MCF 10A (cell line): ENCODE measurements at places on chromosomes 13 and 19. TPM values are rescaled to one million over a fixed set of nuclear protein-coding genes. Genes with fewer than 3 reads are reported as not detected.

The CGB2 gene
- not detected in 2 replicates for total RNA-seq

The OR7A5 gene
- not detected in 2 replicates for total RNA-seq

The ZNF256 gene
- total RNA-seq, result 0.54 and 0.69 TPM in 2 replicates

The HTR2A gene
- total RNA-seq, result not detected in 2 replicates

The NTN5 gene
- total RNA-seq, result 0.17 TPM in 1 of 2 replicates, not detected in the other

The MUC16 gene
- under 0.01 and 0.05 TPM in 2 replicates for total RNA-seq

The TUBB4A gene
- not detected in 2 replicates for total RNA-seq

The CCL25 gene
- total RNA-seq, result not detected in 2 replicates

GRCh38 chr13:93800342-93800741 lies 573.7 kb downstream of the GPC6 start:
- DNase-seq, result no peak

DNA sequence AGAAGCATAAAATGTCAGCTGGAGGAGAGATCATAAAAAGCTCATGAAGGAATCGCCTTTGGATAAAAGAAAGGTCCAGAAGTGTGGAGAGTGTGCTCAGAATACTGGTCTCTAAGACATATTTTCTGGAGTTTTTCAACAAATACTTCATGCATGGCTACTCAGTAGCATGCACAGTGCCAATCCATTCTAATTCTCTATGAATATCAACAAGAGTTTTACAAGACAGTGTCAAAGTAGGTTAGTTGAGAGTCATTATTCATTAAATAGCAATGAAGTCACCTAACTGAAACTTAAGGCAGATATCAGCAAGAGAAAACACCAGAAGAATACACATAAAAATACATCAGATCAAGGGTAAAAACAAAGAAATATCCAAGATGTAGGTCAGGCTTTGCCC lies 1243.2 kb upstream of the SLC10A2 start:
- no peak for DNase-seq

GRCh38 chr19:50983625-50984292 lies at the start of gene KLK7:
Gene KLK7, minus strand, starts transcription at chr19:50983917. Its CDS starts 1,518 bp downstream, at chr19:50982399.
- no peak for DNase-seq

DNA sequence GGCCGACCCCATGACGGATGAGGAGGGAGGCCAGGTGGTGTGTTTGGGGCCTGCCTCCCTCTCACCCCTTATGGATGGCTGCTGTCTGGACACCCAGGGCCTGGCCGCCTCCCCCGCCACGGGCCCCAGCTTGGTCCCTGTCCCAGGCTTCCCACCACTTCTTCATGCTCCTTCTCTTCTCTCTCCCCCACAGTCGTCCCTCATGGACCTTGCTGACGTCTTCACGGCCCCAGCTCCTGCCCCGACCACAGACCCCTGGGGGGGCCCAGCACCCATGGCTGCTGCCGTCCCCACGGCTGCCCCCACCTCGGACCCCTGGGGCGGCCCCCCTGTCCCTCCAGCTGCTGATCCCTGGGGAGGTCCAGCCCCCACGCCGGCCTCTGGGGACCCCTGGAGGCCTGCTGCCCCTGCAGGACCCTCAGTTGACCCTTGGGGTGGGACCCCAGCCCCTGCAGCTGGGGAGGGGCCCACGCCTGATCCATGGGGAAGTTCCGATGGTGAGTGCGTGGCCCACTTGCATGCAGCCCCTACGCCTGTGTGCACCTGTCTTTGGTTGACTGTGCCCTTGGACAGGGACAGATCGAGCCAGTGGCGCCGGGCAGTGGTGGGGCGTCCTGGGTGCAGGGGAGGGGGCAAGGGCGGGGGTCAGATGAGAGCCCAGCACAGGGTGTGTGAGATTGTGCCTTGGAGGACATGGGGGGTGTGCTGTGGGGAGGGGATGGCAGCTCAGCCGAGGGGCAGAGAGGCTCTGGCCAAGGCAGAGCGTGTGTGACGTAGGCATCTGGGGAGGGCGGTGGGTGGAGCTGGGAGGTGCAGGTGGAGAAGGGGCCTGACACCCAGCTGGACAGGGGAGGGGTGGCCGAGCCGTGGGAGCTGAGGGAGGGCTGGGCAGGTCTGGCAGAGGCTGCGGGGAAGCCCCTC lies 16.8 kb downstream of the EPN1 start:
- DNase-seq, result no peak

- no peak for DNase-seq
Observed at GRCh38 chr19:38245826-38246498, 10.2 kb downstream of the PPP1R14A start.

DNA sequence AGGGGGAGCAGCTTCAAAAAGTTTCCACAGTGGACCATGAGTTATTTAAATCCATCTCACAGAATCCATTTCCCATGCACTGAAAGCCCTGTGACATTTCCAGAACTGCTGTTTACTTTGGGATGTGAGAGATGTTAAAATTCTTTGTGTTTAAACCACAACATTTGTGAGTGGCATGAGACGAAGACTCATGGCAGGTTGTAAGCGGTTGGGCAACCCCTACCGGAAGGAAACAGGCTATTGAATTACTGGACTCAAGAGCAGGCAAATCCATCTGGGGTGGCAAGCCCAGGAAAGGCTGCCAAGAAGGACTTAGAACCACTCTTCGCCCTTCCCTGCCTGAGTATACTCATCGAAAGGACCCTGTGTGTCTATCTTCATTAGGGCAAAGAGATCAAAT lies 22.3 kb upstream of the CLDN10 start:
- DNase-seq, result peak; percentile 99

GRCh38 chr19:18160971-18161635 lies 8.1 kb downstream of the PIK3R2 start:
- peak; percentile 69 for DNase-seq

DNA sequence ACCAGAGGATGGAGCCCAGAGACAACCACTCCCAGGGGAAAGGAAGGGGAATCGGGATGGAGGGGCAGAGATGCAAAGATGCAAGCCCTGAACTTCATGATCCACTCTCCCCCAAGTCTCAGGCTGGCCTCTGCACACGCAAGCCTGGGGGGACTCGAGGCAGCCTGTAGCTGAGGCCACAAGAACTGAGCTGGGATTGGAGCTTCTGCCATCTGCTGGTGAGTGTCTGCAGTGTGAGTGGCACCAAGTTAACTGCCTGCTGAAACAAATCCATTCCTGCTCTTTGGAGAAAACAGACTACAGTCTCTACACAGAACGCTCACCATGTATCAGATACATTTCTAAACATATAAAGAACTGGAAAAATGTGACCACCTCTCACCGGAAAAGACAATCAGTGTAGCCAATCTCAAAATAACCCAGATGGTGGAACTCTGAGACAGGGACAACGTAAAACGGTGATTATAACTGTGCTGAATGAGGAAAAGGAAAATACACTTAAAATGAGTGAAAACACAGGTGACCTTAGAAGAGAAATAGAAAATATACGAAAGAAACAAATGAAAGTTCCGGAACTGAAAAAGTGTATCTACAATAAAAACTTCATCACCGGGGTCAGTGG lies 62.1 kb downstream of the KLF2 start:
- peak; percentile 52 for DNase-seq

DNA sequence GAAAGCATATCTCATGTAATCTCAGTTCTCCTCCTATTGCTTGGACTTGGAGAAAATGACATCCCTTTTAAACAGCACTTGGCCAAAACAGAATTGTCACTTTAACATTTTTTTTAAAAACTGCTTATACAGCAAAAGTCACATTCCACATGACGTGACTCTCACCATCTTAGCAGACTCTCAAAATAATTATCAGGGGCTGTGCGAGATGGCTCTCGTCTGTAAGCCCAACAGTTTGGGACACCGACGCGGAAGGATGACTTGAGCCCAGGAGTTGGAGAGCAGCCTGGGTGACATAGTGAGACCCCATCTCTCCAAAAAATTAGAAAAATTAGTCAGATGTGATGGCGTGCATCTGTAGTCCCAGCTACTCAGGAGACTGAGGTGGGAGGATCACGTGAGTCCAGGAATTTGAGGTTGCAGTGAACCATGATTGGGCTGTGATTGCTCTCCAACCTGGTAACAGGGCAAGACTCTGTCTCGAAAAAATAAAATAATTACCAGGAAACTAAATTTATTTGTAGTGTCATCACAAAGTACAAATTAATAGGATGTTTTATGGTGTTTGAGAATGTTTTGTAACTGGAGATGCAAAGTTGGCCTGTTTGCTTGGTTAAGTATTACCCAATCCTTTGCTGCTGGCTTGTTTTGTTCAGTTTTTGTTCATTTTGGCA lies 8.8 kb downstream of the SAFB start:
- DNase-seq, result no peak

DNA sequence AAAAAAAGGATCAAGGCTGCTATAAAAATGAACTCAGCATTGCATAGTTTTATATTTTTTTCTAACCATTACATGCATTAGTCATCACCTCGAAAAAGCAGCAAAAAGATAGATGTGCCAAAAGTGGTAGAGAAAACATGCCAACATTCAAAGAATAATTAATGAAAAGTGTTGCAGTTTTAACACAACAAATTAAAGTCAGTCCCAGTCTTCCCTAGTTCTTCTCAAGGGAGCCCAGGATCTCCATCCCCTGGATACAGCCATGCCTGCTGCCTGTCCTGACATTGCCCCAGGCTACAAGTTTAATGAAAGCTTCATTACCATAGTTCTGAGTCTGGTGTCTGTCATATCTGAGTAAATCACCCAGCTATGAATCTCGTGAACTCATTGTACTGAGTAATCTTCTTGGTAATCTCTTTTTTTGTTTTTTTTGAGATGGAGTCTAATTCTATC lies 116.6 kb upstream of the KLF12 start:
- DNase-seq, result peak; percentile 69

DNA sequence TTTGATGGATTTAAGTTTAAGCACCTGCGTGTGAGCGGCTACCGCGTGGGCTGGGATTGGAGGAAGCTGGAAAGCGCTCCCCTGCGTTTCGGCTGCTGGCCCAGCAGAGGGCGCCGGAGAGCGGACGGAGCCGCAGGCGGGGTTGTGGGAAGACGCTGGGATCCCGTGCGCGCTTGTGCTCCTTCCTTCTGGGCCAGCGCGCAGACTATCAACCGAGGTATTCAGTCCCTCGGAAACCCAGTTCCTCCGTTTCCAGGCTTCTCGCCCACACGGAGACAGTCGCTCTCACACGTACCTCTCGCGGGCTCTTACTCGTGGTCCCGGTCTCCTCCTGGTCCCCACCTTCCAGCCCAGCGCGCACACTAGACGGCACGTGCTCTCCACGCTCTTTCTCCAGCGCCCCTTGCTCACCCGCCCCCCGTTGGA lies 28.8 kb downstream of the EPN1 start:
- DNase-seq, result no peak

- DNase-seq, result no peak
Observed at GRCh38 chr13:69585656-69586055, 522.0 kb upstream of the ATXN8OS start.

DNA sequence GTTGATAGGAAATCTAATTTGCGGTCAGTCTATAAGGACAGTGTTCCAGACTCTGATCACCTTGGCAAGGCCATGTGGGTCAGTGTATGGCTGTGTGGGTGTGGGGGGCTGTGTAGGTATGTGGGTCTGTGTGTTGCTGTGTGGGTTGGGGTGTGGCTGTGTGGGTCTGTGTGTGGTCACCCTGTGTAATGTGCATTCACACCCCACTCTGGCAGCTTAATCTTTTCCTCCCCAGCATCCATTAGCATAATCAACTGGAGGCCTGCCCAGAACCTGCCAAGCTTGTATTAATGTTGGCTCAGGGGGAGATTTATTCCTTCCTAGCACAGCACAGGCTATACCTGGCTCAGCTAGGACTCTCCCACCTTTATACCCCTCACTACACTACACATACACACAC lies 203.2 kb downstream of the TUBA3C start:
- DNase-seq, result no peak

GRCh38 chr19:16457954-16458331 lies 13.8 kb downstream of the EPS15L1 start:
- no peak for DNase-seq

GRCh38 chr19:1906985-1907562 lies 1.9 kb downstream of the ADAT3 start:
- no peak for DNase-seq

DNA sequence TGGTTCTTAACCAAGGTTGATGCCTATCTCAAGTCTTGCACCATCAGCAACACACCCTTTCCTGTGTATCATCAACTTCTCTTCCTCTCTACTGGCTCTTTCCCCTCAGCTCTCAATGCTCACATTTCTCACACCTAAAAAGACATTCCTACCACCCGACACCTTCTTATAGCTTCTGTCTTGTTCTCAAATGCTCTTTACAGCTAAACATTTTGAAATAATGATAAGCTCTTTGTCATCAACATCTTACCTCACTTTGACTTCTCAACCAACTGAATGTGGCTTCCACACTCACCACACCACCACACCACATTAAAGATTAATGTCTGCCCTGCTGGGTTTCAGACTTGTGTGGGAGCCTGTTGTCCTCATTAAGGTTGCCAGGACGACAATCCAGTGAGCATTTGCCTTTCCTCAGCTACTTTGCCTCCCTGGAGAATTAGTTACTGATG lies 67.8 kb downstream of the RXFP2 start:
- peak; percentile 39 for DNase-seq

DNA sequence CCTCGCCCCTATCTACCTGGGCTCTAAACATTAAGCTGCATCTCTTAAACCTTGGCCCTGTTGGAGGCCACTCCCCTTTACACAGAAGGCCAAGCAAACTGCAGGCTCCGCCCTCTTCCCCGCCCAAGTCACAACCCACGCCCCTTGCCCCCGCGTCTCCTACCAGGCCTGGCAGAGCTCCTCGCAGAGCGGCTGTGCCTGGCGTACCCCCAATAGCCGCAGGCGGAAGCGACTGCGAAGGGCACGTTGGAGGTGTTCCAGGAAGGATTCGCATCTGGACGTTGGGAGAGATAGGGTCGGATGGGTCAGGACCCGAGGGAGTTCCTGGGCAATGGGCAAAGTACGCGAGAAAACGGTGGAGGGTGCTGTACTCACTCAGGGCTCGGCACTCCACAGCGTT lies 5.9 kb downstream of the RTBDN start:
- DNase-seq, result peak; percentile 70

- no peak for DNase-seq
Observed at GRCh38 chr13:48094404-48094780, 512 bp downstream of the MED4 start.

DNA sequence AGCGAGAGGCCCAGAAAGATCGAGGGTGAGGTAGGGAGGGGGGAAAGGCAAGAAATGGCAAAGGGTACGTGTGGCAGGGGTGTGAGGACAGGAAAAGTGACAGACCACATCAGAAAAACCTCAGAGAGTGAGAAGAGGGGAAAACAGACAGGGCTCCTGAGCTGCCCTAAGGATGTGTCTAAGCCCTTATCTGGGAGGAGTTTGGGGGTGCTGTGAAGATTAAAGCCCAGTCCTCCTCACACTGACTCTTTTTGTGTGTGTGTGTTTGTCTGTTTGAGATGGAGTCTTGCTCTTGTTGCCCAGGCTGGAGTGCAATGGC lies 703 bp upstream of the PTH2 start:
- no peak for DNase-seq

- DNase-seq, result no peak
Observed at GRCh38 chr19:2438178-2438577, 10.8 kb upstream of the TIMM13 start.

GRCh38 chr19:48737360-48737998 lies 2.9 kb downstream of the RASIP1 start:
- DNase-seq, result no peak

DNA sequence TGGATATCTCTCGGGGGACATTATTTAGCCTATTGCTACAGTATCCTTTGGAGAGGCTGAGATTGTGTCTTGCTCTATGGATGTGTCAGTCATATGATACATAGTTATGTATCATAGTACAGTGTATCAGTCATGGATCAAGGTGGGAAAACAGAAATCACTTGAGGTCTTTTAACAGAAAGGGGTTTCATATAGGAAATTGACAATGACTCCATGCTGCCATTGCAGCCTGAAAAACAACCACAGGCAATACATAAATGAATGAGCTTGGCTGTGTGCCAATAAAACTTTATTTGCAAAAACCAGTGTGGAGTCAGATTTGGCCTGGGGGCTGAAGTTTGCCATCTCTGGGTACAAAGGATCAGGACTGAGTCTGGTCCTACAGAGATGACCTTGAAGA lies 35.4 kb downstream of the COLGALT1 start:
- DNase-seq, result no peak
